ENCODE measurements at places on chromosomes 6 and 20.

DNA sequence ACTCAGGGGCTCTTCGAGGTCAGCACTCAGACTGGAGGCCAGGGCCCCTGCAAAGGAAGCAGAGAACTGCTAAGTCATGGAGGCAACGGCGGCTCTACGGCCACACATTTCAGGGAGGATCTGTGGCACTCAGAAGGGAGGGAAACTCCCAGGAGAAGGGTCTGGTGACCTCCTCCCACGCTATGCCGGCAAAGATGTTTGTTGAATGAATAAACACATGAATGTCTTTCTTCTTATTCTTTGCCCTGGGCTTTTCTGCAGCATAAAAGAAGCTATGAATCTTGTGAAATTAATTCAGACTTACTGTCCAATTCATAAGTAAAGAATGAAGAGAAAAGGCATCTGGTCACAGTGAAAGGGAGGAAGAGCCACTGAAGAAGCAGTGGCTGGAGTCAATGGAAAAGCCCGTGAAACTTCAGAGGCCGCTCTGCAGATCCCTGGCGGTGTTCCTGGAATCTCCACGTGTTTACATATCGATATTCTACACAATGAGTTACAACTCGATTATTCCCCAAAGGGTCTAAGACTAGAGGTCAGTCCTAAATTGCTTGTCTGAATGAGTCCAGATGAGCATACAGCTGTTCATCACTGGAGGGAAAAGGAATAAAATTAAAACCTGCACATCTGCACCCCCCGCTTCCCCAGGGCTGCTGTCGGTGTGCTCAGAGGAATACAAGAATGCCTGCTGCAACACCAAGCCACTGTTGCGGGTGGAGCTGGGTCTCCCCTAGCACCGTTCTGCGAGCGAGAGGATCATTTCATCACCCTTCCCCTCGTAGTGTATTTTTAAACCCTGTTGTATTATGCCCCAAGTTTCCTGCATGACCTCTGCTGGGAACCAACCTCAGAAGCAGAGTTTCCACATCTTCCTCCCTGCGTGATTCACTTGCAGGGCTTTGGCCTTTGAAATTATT, 25.6 kb downstream of the INSM1 start:
- no peak for DNase-seq

DNA sequence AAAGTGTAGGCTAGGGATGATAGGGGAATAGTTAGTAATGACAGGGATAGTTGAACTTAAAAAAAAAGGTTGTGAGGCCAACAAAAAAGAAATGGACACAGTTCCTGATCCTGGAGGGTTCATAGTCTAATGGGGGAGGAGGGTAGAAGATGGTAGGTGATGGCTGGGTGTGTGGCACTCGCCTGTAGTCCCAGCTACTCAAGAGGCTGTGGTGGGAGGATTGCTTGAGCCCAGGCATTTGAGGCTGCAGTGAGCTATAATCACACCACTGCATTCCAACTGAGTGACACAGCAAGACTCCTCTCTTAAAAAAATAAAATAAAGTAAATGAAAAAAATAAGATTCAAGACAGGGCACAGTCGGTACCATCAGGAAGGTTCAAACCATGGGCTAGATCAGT, 2.4 kb upstream of the MICB start:
- no peak for DNase-seq

DNA sequence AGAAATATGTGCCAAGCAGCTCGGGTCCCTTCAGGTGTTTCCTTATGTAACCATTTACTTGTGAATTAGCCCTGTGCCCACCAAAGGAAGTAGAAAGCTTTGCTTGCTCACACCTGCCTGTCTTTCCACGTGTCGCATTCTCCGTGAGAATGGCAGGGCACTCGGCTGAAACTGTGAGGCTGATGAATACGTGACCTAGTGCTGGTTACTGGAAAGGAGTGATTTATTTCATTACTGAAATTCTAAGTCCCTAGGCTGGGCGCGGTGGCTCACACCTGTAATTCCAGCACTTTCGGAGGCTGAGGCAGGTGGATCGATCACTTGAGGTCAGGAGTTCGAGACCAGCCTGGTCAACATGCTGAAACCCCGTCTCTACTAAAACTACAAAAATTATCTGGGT, 45.9 kb upstream of the TULP1 start:
- DNase-seq = no peak

DNA sequence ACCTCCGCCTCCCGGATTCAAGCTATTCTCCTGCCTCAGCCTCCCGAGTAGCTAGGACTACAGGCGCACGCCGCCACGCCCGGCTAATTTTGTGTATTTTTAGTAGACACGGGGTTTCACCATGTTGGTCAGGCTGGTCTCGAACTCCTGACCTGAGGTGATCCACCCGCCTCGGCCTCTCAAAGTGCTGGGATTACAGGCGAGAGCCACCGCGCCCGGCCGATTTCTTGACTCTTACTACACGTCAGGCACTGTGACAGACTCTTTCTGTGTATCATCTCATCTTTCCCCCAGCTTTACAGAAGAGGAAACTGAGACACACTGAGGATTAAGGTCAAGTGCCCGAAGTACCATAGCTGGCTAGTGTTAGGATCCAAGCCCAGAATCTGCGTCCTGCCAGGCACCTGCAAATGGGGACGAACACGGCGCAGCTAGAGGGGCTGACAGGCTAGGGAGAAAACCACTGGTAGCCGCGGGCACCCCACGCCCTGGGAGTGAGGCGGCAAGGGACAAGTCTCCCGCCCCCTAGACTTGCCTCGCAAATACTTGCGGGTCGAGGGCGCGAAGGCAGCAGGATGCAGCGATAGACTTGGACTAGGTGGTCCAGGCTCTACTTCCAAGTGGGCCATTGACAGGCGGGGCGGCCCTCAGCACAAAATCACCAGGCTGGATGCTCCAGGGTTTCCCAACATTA, 1.1 kb upstream of the TAF8 start:
- no peak for DNase-seq
